ENCODE measurements at places on chromosomes 5 and 9.

DNA sequence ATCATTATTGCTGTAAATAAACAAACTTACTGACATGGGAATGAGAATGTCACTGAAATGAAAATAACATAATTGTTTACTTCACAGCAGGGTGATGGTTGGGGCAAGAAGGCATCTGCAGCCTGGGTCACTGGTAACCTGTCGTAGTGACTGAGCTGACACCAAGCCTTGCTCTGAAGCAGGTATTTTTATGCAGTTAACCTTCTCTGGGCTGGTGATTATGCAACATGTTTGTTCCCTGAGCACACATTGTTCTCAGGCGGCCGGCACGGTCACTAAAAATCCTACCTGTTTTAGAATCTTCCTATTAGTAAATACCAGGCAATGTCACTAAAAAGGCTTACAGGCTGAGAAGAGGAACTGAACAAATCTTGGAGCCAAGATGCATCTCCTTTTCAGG, 157.7 kb upstream of the NR3C1 start:
- no peak for DNase-seq

- no peak for DNase-seq
Observed at GRCh38 chr5:111806753-111807152, 49.8 kb upstream of the NREP start.

DNA sequence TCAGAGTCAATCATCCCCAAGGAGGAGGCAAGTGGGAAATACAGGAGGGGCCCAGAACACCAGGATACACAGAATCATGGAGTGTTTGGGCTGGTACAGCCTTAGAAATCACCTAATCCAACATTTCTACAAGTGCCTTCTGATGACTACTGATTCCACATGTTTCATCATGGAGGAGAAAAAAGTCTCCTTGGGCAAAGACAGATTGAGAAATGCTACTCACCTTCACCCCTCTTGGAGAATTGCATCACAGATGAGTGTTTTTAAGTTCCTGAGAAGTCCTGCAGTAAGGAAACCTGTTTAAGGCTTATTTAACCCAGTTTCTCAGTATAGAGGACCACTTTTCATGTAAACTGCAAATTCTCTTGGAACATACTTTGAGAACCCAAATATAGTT, 2.2 kb upstream of the SLIT3 start:
- DNase-seq = no peak

DNA sequence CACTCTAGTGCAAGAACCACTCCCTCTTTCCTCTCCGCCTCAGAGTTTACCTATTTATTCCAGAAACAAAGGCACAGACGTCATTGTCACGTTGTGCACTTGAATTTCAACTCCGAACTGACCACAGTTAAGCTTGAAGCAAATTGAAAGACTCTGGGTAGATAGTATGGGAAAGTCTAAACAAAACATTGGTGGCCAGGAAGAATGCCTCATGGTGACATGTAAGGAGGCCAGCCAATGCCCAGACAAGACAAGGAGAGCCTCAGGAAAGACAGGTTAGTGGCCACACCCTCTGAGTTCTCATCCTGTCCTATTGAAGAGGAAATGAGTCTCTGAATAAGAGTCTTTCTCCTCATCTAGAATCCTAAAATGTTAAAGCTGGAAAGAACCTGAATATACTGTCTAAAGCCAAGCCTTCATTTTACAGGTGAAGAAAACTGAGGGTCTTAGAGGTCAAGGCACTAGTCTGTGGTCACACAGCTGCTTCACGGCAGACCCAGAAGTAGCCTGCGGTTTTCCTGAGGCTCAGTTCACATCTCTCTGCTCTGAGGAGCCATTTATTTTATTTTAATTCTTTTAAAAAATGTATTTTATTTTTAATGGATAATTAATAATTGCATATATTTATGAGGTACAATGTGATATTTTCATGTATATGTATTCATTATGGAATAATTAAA, 30.2 kb downstream of the ZFAND5 start:
- DNase-seq = no peak

DNA sequence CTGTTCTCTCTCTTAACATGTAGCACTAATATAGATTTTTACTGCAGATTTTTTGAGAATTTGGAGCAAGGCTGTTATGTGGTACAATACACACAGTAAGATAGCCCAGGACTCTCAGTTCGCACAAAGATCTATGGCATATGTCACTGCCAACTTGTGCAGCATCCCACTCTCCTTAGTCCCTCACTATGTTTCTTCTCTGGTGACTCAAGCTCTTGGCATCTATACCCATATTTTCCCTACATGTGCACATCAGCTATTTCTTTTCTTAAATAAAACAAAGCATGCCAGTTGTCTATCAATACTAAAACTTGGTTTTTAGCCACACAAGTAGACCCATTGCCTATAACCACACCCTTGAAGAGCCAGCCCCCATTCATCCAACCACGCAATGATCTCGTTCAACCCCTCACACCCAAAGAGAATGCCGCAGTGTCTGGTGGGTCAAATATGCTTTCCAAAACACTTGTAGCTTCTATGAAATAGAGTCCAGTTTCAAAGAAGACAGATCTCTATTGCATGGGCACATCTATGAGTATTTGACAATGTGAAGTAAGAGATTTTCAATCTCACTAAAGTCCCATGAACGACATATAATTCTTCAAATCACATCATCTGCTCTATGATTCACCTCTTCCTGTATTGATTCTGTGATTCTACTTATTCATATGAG, 18.2 kb upstream of the IL7R start:
- no peak for DNase-seq

- DNase-seq = no peak
Observed at GRCh38 chr5:160727296-160727997, 124.6 kb downstream of the ATP10B start.

DNA sequence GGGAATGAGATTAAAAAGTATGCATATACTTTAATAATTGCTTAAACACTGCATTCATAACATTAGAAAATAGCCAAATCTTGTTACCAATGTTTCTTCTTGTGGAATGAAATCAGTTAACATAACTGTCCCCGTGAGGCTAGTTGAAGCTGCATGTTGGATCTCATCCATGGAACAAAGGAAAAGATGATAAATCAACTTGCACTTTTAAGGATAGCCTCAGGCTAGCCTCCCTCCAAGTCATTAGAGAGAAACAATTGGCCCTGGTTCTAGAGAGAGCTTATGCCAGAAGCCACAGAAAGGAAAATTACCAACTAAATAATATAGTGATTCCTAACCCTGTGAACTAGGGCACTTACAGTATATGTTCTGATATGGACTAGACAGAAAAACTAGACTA, 66.9 kb downstream of the GRIN3A start:
- no peak for DNase-seq

DNA sequence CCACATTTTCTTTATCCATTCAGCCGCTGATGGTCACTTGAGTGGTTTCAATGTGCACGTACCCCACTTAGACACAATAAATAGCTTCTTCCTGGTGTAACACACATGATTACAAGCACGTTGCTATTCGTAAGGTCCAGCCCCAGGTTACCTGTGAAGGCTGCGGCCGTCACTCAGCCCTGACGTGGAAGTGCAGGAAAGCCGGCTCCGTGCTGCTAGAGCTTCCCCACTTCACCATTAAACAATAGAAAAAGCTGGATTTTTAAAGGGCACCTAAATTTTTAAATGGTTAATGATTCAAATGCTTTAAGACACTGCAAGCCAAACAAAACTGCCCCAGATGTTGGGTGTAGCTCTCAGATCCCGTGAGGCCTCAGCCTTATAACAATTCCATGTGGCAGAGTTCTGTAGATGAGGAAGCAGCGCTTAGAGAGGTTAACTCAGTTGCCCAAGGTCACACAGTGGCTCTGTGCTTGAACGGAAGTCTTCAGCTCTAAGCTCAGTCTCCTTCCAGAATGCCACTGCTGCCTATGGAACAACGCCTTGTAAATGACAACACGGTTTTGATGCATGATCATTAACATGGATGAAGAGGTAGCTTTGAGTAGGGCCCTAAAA, 125.7 kb downstream of the COL23A1 start:
- DNase-seq = no peak

- DNase-seq = no peak
Observed at GRCh38 chr5:177312649-177313181, 1.0 kb upstream of the MXD3 start.

GRCh38 chr5:176727983-176728675, 80.8 kb downstream of the TSPAN17 start:
- no peak for DNase-seq

- no peak for DNase-seq
Observed at GRCh38 chr9:96554326-96554725, 65.3 kb downstream of the CDC14B start.

- DNase-seq = no peak
Observed at GRCh38 chr5:3911773-3912172, 316.1 kb downstream of the IRX1 start.

- no peak for DNase-seq
Observed at GRCh38 chr5:32942225-32942989, 231.3 kb downstream of the NPR3 start.

DNA sequence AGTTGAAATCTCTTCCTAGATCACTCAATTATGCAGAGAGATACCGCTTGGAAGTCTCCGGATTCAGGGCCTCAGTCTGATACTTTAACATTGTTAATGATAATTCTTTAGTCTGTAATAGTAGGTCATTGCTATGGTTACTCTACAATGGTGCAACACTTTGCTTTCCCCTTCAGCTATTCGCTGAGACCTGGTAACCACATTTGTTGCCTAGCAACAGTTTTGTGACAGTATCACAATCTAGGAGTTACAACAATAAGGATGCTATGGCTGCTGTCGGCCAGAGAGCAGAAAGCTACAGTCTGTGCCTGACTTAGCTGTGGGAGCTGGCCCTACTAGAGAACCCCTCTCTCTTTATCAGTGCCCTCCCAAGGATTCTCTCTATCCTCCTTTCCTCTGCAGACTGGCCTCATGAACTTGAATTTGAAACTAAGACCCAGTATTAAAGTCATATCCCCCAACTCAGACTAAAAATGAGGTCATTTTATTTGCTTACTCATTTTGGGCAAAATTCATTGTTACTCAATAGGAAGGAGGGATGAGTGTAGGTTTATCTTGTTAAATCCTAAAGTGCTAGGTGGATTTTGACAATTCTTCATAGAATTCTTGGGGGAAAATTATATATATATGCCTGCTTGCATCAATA, 39.3 kb downstream of the NR2F1 start:
- DNase-seq = no peak

DNA sequence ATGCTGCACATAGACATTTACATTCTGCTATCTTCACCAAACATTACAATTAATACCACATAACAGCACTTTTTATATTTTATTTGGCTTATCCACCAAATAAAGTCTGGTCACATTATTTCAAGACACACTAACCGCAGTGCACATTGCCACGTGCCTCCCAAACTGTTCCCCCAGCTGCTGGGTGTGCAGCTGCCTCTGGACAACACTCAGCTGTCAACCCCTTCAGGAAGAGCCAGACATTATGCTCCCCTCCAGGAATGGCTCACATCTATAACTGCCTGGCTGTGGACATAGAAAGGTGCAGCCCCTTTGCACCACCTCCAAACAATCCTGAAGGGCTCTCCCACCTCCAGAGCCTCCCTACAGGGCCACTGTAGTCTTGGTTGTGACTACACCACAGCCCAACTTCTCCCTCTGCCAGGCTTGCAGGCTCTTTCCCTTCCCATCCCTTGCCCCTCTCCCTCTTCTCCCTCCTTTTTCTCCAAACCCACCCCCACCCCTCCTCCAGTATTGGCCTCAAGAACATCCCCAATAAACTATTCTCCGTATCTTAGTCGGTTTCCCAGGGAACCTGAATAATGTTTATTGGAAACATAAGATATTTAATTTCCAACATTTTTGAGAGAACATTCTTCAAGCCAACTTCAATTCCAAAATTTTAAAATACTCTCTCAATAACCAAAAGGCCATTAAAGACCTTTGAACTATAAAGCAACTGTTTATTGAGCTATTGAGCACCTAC, 372.3 kb downstream of the CTNND2 start:
- no peak for DNase-seq

GRCh38 chr9:2043881-2044462, 28.8 kb downstream of the SMARCA2 start:
- DNase-seq = no peak

- DNase-seq = no peak
Observed at GRCh38 chr9:130165579-130165978, 6.6 kb upstream of the NCS1 start.

GRCh38 chr5:123771715-123772114, 259.7 kb downstream of the CSNK1G3 start:
- DNase-seq = no peak

DNA sequence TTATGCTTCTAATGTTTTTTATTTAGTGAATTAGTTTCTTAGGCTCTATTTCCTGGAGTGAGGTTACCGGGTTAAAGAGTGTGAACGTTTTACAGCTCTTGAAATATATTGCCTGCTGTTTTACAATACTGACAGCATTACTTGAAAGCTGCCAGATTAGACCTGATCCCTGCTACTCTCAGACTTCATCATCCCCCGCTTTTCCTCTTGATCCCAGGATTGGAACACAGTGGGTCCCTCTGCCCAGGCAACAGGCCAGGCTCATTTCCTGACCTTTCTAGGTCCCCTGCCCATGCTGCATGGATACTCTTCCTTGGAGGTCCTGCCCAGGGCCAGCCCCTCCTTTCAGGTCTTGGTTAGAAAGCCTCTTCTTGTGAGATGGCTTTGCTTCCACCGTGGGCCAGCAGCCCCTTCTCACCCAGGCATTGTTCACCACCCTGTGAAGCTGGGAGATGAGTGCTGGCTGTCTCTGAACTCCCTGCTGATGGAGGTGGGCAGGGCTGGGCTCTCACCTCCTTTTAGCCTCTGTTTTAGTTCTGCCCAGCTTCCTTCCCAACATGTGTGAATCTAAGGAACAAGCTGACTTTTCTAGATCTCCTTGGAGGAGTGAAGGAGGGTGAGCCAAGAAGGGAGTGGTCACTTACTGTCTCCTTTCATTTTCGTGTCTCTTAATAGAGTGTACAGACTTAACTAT, 15.5 kb upstream of the FAM120AOS start:
- no peak for DNase-seq

DNA sequence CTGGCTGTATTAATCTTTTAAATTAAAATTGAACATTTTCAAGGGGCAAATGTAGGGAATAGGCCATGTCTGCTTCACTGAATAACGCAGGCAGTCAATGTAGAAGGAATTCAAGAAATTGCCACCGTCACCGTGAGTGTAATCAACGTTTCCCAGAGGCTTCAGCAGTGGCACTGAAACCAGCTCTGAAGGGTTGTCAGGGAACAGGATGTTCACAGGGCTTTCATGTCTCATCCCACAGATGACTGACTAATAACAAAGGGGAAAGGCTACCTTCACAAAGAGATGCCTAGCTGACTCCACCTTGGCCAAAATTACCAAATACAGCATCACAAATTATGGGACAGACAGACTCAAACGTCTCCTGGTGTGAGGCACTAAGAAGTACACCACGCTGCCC, 70.4 kb upstream of the SIMC1 start:
- no peak for DNase-seq

- DNase-seq = no peak
Observed at GRCh38 chr9:124553738-124554137, 46.5 kb upstream of the NR5A1 start.

DNA sequence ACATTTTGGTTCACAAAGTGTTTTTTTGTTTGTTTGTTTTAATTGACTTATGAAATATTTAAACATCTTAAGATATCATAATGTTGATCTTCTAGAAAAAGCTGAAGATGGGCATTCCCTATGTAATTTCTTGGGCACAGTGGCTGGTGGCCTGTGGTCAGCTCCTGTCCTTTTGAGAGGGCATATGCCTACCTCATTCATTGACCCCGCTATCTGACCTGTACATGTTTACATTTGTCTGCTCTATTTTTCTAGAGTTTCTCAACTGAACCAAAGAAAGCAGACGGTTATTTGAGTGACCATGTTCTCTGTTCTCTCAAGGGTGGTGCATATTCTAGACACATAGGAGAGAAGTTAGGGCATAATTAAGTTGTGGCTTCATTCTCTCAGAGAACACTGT, 5.3 kb downstream of the SGCD start:
- DNase-seq = no peak

GRCh38 chr9:2809692-2810419, 34.0 kb downstream of the PUM3 start:
- no peak for DNase-seq
